ENCODE measurements at places on chromosomes 4 and X.
A peak's percentile ranks its signal among the peaks of the same experiment; 100 is the strongest.

DNA sequence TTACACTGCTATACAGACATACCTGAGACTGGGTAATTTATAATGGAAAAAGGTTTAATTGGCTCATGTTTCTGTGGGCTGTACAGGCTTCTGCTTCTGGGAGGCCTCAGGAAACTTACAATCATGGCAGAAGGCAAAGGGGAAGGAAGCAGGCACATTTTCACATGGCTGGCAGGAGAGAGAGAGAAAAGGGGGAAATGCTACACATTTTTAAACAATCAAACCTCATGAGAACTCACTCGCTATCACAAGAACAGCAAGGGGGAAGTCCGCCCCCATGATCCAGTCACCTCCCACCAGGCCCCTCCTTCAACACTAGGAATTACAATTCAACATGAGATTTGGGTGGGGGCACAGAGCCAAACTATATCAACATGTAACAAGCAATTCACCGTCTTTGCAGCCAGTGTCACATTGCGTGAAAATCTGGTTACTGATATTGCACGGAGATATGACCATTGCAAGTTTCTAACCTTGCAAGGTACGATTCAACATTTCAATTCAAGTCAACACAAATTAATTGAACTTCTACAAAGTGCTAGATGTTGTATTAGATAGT is 61.7 kb upstream of the RELL1 start:
- H3K4me3 ChIP-seq = no peak overlapping the region
- H3K27ac ChIP-seq = no peak overlapping the region
- H3K36me3 ChIP-seq = peaks cover 2% of the 10 kb centered on the region
- H3K4me1 ChIP-seq = peaks cover 5% of the 10 kb centered on the region

- DNase-seq = no peak
- H3K36me3 ChIP-seq = no peaks in the 10 kb centered on the region
- no peak overlapping the region for H3K4me3 ChIP-seq
- no peaks in the 10 kb centered on the region for H3K27me3 ChIP-seq
- H3K4me1 ChIP-seq = no peaks in the 10 kb centered on the region
Measured at GRCh38 chr4:187235456-187236170, 512.0 kb upstream of the FAT1 start.

GRCh38 chrX:31061091-31061490 is 10.8 kb downstream of the FTHL17 start:
- H3K4me1 ChIP-seq = no peaks in the 10 kb centered on the region
- no peak overlapping the region for H3K4me3 ChIP-seq
- no peaks in the 10 kb centered on the region for H3K36me3 ChIP-seq
- DNase-seq = no peak

GRCh38 chr4:184408021-184408683 is 66.2 kb downstream of the IRF2 start:
- no peak for DNase-seq
- peaks cover 49% of the 10 kb centered on the region for H3K4me1 ChIP-seq
- H3K36me3 ChIP-seq = peaks cover 9% of the 10 kb centered on the region
- peak overlapping the region; percentile 91 for H3K27ac ChIP-seq
- H3K4me3 ChIP-seq = peak overlapping the region; percentile 19
- H3K27me3 ChIP-seq = no peaks in the 10 kb centered on the region

DNA sequence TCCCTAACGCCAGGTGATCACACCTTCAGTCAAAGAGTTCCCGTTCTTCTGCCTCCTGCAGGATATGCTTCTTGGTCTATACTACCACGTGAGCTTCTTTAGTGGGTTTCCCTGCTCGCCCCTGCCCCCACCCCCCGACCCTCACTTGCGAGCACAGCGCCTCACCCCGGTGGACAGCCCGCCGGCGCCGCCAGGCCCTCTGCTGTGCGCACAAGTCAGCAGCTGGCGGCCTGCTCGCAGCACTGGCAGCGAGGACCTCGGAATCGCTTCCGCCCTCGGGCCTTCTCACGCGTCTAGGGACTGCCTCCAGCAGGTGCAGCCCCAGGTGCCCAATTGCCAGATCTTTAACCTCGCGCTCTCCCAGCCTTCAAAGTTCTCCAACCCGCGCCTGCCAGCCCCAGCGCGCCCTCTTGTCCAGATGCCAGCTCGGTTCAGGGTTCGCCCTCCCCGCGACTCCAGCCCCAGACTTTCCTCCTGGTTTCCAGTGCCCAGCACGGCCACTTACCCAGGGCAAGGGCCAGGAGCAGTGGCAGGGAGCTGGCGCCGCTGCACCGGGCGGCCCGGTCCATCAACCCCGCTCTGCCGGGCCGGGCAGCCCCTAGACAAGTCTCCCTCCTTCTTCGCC is 454 bp downstream of the BTC start:
- no peak overlapping the region for H3K27ac ChIP-seq
- peaks cover 61% of the 10 kb centered on the region for H3K27me3 ChIP-seq
- H3K36me3 ChIP-seq = peaks cover 3% of the 10 kb centered on the region
- no peak for DNase-seq
- peaks cover 5% of the 10 kb centered on the region for H3K4me1 ChIP-seq
- H3K4me3 ChIP-seq = peak overlapping the region; percentile 68

DNA sequence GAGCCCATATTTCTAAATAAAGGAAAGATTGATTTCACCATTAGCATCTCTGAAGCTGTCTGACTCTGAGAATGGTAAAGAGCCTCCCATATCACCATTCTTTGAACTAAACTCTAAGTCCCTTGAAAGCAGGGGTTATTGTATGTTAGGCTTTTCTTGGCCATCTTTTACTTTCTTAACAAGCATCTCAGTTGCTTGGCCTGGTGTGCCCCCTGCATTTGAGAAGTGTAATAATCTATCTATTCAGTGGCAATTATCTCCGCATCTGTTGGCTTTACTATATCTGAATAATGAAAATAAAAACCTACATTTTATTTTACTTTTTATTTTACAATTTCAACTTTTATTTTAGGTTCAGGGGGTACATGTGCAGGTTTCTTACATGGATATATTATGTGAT is 128.3 kb upstream of the ARMCX2 start:
- H3K27ac ChIP-seq = no peak overlapping the region
- H3K4me1 ChIP-seq = no peaks in the 10 kb centered on the region
- H3K27me3 ChIP-seq = peaks cover 9% of the 10 kb centered on the region
- no peak overlapping the region for H3K4me3 ChIP-seq
- H3K36me3 ChIP-seq = no peaks in the 10 kb centered on the region

Data from T-helper 17 cell (primary cell).